ENCODE measurements at places on chromosomes 6 and 20.

DNA sequence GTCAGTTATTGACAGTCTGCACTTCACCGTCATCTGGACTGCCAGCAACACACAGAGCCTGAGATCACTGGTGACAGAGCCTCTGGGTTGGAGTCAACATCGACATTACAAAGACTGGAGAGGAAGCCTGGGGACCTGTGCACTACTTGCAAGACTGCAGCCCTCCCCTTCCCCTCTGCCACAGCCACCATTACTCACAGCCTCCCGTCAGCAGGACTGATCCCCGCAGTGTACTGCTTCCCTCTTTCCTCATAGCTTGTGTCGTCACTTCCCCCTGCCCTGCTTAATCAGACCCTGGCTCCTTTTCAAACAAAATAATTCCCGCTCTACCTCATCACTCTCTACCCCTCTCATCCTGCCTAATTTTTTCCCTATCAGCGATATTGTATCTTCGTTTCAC lies 235.5 kb upstream of the KCNQ5 start:
- DNase-seq, result no peak

GRCh38 chr20:54029176-54029575 lies 41.2 kb downstream of the BCAS1 start:
- no peak for DNase-seq

GRCh38 chr6:76000629-76001028 lies 71.8 kb downstream of the IMPG1 start:
- DNase-seq, result no peak

GRCh38 chr6:24899136-24899996 lies 36.4 kb downstream of the RIPOR2 start:
- DNase-seq, result no peak

DNA sequence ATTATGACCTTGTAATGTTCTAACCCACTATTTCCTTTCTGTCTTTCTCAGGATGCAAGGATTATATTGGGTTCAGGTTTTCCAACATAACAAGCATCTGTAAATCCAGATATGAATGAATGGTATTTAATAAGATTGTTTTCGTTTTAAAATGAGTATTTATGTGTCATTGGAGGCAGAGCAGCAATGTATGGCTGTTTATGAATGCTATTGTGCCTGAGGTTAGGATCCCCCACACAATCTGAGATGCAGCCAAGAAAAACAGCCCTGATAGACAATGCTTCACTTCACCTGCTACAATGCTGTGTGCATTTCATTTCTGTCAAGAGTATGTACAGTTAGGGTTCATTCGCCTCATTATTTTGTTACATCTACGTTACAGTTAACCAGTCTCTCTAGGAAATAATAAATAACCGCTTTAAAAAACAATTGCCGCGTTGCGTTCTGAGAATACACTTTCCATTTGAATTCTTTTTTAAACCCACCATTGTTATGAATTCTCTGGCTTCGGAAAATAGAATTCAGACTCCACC lies 19.6 kb downstream of the TFAP2A start:
- DNase-seq, result no peak

- no peak for DNase-seq
Measured at GRCh38 chr6:121223930-121224329, 110.3 kb downstream of the TBC1D32 start.

DNA sequence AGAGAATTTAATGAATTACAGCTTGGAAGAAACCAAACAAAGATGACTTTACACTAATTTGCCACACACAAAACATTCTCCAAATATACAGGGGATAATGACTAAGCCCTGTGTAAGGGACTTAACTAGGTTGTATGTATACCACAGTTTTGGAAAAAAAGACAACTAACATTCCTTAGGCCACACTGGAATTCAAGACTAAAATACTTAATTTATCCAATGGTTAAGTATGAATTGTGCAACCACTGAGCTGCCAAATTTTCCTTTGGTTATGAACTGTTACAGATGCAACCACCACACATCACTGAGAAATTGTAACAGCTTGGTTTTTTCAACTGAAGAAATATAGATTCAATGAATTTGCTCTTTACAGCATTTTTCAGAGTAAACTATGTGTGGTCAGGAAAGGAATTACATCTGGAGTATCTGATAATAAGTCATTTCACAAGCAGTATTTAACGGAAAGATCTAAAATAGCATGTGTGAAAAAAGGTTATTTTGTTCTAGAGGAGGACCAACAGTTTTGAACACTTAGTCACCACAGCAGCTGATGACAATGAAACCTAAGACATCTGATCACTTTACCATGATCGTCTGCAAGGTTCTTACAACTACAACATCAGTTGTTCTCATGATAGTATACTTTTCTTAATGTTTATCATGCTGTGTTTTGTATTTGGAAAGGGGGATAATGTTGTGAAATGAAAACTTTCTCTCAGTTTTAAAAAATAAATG lies 318.8 kb downstream of the BCKDHB start:
- DNase-seq, result no peak

GRCh38 chr6:88295663-88296062 lies 129.5 kb upstream of the CNR1 start:
- DNase-seq, result no peak

Data from iPS DF 6.9 (cell line).